ENCODE measurements at places on chromosomes 2 and 18.

GRCh38 chr2:229733611-229734245, 19.4 kb upstream of the DNER start:
- no peak for DNase-seq

GRCh38 chr18:69267895-69268294, 132.8 kb upstream of the DOK6 start:
- no peak for DNase-seq

DNA sequence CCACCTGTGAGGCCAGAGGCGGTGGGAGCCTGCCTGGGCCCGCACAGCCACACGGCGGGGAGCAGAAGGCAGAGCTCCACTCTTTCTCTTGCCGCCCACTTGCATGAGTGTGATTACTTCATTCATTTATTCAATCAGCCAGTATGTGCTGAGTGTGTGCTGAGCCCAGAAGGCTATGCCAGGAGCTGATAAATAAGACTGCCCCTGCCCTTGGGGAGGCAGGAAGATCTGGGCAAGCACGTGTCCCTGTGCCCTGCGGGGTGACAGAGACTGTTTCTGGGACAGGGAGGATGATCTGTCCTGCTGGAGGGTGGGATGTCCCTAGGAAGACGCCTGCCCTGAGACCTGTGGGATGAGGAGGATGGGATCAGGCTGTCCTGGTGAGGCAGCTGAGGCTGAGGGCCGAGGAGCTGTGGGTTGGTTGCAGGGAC, 250.8 kb downstream of the DYSF start:
- DNase-seq, result no peak

- no peak for DNase-seq
These were observed 46.8 kb upstream of the SMIM21 start for GRCh38 chr18:75474332-75474731.

DNA sequence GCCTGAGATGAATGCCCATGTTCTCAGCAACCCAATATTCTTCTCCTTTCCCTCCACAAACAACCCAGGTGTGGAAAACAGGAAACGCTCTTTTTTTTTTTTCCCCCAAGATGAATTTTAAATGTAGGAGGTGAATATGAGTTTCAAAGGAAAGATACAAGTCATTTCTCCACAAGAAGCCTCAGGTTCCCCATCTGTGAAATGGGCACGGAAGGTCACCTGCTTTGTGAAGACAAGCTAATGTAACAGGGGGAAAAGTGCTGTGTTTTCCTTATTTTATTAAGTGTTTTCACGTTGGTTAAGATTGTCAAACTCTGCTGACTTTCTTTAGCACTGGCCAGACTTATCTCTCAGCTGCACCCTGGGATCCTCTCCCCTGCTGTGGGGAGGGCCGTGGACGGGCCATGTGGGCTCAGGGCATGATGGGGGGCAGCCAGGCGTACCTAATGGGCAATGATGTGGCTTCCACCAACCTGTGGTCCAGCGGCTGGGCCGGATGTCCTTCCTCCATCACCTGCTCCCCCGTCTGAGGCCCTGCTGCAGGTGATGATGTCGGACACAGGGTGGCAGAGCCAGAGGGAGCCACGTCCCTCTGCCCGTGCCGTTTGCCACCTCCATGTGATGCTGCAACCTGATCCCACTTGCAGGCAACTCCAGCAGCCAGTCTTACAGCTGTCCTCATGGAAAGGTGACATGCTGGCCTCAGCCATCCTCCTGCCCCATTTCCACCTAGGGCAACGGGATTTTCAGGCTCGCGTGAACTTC, 130.0 kb upstream of the PXDN start:
- no peak for DNase-seq

DNA sequence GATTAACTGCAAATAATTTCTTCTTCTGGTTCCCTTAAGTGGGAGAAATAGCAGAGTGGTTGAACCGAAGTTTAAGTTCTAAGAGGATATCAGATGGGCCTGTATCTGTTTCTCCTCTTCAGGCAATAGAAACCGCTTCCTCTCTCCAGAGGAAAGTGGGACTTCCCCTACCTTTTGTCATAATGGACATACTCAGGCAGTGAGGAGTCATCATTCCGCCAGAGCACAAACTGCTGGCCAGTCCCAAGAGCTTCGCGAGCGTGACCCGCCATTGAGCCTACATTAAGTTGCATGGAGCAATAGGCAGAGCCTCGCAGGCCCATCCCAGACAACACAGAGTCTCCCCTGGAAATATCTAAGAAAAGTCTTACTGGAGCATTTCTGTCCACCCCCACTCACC, 158.9 kb downstream of the LDLRAD4 start:
- peak; percentile 67 for DNase-seq

- DNase-seq, result no peak
These were observed 111.0 kb downstream of the GYPC start for GRCh38 chr2:126766969-126767296.

DNA sequence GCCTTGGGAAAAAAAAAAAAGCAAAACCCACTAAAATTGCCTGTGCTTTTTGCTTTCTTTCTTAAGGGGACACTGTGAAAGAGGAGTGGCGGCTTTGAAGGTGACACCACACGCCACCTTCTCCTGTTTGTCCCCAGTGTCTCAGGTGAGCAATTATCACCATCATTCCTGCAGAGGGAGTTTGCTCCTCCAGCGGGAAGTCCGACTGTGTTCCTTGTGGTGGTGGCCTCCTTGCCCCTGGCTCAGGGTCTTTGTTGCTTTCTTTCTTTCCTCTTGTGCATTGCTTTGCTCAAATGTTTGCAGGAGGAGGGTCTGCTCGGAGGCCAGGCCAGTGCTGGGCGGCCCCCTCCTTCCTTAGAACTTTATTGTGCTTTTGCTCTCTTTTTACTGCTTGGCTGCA, 164.3 kb upstream of the CXCR4 start:
- no peak for DNase-seq

GRCh38 chr2:181189951-181190350, 209.5 kb downstream of the UBE2E3 start:
- DNase-seq, result no peak

DNA sequence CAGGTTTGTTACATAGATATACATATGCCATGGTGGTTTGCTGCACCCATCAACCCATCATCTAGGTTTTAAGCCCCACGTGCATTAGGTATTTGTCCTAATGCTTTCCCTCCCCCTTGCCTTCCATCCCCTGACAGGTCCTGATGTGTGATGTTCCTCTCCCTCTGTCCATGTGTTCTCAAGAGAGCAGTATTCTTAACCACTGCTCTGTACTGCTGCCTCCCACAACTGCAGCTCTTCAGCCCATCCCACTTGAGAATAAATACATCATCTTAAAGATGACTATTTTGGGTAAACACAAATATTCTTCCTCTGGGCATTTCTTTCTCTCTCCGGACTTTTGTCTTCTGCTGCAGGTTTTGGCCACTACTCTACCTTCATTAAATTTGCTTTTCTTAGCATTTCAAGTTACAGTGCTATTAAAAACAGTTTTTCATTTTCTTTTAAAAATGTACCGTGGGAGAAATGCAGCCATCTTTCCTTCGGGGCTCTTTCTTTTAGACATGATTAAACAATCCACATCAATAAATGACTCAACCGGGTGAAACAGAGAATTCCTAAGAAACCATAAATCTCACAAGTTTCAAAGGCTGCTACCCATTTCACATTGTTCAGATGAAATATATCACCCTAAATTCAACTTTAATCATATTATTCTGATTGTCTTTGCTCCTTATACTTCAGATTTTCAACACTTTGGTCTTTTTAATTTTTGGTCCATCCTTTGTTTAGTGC, 323.4 kb downstream of the GALNT13 start:
- DNase-seq, result no peak

- DNase-seq, result no peak
These were observed 39.3 kb upstream of the CDH7 start for GRCh38 chr18:65711493-65711892.

GRCh38 chr2:177783091-177783490, 289.5 kb downstream of the PDE11A start:
- no peak for DNase-seq

GRCh38 chr2:113940891-113941290, 51.0 kb downstream of the ACTR3 start:
- DNase-seq, result no peak

- DNase-seq, result no peak
These were observed 209.3 kb downstream of the HAUS1 start for GRCh38 chr18:46313521-46313920.

DNA sequence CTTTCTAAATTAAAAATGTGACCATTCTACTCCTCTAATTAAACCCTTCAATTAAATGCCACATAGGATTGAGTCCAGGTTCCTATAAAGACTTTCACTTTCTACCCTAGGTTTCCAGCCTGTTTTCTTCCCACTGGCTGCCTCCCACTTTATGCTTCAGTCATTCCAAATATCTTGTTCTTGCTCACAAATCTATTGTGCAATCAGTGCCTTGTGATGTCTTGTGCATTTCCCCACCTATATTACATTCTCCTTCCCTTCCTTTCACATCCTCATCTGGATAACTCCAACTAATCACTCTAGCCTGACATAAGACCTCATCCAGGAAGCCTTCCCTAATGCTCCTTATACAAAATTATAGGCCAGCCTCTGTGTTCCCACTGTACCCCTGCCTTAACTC, 281.7 kb upstream of the LRATD1 start:
- DNase-seq, result no peak

DNA sequence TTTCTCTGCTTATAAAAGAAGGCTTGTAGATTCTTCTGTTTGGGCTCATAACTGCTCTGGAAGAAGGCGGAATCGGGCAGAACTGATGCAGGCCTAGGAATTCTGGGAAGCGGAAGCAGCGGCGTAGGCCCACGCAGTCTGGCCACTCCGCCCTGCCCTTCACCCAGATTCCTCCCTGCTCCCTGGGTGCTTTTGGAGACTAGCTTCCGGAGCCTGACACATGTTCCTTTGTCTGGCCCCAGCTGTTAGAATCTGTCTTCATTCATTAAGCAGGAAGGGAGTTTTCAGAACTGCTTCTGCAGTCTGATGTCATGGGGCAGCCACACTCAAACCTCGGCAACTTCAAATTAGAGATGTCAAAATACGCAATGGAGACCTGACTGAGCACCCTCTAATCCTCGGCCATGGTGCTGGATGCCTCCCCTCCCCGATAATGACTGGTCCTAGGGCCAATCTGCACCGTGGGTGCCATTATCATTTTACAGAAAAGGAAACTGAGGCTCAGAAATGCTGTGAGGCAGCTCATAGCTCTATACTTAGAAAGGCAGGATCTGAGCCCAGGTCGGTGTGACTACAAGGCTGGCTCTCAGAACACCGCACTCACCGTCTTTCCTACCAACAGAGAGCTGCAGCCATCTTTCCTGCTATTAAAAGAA, 275.7 kb downstream of the MYCN start:
- no peak for DNase-seq

- DNase-seq, result no peak
These were observed 33.3 kb downstream of the POLR1A start for GRCh38 chr2:86072271-86072858.

DNA sequence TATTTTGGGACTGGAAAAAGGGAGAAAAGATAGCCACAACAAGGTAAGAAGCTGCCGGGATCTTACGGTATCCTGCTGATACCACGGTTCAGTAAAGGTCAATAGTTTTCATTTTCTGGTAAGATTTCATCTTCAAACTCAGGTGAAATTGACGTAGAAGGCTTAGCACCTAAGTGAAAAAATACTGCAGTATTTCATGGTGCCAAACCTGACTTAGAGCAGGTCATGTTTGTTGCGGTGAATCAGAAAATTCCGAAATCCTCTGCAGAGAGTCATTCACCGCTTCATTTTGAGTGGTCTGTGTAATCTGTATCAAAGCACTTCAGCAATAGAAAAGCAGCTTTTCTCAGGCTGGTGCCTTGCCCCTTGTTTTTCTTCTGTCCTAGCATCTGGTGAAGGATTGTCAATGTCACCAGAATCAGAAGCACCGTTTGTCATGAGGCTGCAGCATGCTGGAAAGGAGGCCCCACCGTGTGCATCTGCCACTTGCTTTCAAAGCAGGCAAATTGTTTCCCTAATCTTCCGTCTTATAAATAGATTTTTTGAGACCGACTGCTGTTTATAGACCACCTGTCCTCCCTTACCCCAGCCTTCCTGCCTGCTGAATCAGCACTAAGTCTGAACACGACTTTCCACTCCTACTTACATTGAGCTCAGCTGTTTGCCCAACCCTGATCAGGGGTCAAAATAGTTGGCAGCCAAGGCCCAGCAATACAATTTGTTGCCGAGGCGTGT, 156.3 kb downstream of the EML6 start:
- DNase-seq, result no peak

- no peak for DNase-seq
These were observed 1553.0 kb upstream of the PIK3C3 start for GRCh38 chr18:40402052-40402451.

DNA sequence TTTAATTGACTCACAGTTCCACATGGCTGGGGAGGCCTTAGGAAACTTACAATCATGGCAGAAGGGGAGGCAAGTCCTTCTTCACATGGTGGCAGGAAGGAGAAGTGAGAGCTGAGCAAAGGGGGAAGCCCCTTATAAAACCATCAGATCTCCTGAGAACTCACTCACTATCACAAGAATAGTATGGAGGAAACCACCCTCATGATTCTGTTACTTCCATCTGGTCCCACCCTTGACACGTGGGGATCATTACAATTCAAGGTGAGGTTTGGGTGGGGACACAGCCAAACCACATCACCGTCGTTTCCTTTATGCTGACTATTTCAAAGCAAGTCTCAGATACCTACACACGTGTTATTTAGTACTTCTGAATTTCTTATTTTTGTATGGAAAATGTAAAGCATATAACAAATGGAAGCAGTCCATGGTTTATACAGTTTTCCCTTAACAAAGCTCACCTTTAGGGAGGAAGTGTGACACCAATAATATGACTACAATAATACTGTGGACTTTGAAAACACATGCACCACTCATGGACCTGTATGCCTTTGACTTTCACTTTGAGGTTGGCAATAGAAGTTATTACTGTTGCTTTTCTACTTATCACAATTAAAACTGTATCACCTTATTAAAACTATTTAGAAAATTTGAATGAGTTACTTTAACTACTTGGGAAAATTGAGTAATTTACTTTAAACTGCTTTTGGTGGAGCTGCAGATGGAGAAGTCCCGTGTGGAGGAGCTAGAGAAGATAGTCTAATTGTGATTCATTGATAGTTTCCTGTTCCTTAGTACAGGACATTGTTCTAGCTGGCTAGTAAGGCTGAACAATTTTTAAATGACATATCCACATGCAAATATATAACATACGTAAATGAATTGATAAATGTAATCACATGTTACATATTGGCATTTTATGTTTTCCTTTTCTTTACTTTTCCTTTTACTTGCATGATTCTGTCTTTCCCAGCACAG, 37.3 kb downstream of the MTCL1 start:
- peak; percentile 55 for DNase-seq

DNA sequence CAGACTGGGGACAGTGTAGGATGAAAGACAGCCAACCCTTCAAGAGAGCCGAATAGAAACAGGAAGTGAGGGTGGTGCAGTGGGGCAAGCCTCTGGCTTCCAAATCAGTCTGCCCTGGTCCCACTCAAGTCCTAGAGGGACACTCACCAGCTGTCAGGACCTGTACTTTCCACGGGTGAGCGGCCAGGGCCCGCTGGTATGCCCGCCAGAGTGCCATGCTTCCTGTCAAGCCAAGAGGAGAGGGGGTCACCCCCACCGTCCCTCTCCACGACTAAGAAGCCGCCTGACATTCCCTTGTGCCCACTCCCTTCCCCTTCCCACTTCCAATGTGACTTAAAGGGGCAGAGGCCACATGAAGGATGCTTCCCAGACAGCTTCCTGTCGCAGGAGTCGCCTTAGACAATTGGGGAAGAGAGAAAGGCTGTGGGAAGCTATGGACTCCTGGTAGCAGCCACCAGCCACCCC, 564 bp downstream of the MPV17 start:
- DNase-seq, result peak; percentile 14

Measured in CD4-positive, alpha-beta T cell treated with Interleukin-17A for 1 hour (primary cell).